Karpas-422 (cell line): ENCODE measurements at places on chromosomes 7 and 10. TPM values are rescaled to one million over a fixed set of nuclear protein-coding genes. Genes with fewer than 3 reads are reported as not detected.

SERPINE1 gene
- not detected in 2 replicates for total RNA-seq

HPSE2 gene
- not detected in 2 replicates for total RNA-seq

BMPR1A gene
- 2.2 and 3.2 TPM in 2 replicates for total RNA-seq

PTPRZ1 gene
- not detected in 2 replicates for total RNA-seq

CAMK2B gene
- total RNA-seq, result not detected in 2 replicates

ANTXRL gene
- total RNA-seq, result not detected in 2 replicates

RHEB gene
- 45.6 and 47.5 TPM in 2 replicates for total RNA-seq

LIPN gene
- total RNA-seq, result not detected in 2 replicates

RET gene
- total RNA-seq, result not detected in 2 replicates
